ENCODE measurements at places on chromosomes 2 and 18. TPM values are rescaled to one million over a fixed set of nuclear protein-coding genes. Genes with fewer than 3 reads are reported as not detected.

GRCh38 chr2:188187726-188188125 is 103.9 kb upstream of the GULP1 start:
- no peak for DNase-seq
- no peaks in the 10 kb centered on the region for H3K36me3 ChIP-seq
- no peaks in the 10 kb centered on the region for H3K4me1 ChIP-seq

DNA sequence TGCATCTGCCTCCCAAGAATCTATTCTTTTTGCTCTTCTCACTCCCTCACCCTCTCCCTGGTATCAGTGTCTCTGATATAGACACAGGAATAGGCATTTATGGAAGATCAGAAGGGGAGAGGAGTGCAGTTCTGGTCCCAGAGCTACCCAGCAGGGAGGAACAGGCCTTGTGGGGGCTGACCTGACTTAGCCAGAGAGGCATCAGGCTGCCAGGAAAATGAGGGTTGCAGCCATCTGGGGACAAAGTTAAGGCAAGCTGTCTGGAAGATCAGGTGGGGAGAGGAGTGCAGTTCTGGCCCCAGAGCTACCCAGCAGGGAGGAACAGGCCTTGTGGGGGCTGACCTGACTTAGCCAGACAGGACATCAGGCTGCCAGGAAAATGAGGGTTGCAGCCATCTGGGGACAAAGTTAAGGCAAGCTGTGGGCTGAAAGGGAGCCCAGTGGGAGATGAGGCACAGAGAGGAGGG is 69.9 kb upstream of the HK2 start:
- DNase-seq, result no peak
- no peaks in the 10 kb centered on the region for H3K36me3 ChIP-seq
- H3K27me3 ChIP-seq, result no peaks in the 10 kb centered on the region
- H3K4me1 ChIP-seq, result peaks cover 12% of the 10 kb centered on the region
- H3K27ac ChIP-seq, result no peak overlapping the region
- no peak overlapping the region for H3K4me3 ChIP-seq

DNA sequence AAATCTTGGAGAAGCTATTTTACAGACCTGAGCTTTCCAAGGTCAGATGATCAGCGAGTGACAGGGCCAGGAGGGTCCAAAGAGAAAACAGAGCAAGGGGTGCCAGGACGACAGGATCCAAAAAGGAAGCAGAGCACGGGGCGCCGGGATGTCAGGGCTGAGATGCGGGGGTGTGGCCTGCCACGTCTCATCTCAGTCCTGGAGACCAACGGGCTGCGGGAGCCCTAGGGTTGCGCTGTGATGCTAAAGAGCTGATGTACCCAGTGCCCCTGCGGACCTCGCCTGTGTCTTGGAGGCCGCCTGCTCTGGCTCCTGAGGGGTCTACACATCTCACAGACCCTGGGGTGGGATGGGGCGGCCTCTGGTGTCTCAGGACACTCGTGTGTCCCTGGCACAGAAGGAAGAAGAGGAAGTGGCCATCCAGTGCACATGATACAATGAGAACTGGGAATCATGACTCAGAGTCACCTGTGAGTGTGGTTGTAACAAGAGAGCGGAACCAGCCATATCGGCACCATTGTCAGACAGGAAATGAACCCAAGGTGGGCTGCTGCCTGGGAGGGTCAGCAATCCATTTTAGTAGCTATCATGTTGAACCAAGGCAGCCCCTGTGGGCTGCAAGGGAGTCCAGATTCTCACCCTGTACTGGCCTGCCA is 97.8 kb downstream of the MYT1L start:
- H3K27me3 ChIP-seq, result no peaks in the 10 kb centered on the region
- no peak for DNase-seq
- H3K4me1 ChIP-seq, result no peaks in the 10 kb centered on the region
- H3K4me3 ChIP-seq, result no peak overlapping the region

GRCh38 chr2:150997702-150998440 is 263.8 kb downstream of the RBM43 start:
- DNase-seq, result no peak
- no peaks in the 10 kb centered on the region for H3K27me3 ChIP-seq

- DNase-seq, result no peak
- no peaks in the 10 kb centered on the region for H3K4me1 ChIP-seq
- no peaks in the 10 kb centered on the region for H3K36me3 ChIP-seq
- H3K4me3 ChIP-seq, result no peak overlapping the region
- H3K27ac ChIP-seq, result no peak overlapping the region
Measured at GRCh38 chr18:10690035-10690329, 164.2 kb downstream of the NAPG start.

DNA sequence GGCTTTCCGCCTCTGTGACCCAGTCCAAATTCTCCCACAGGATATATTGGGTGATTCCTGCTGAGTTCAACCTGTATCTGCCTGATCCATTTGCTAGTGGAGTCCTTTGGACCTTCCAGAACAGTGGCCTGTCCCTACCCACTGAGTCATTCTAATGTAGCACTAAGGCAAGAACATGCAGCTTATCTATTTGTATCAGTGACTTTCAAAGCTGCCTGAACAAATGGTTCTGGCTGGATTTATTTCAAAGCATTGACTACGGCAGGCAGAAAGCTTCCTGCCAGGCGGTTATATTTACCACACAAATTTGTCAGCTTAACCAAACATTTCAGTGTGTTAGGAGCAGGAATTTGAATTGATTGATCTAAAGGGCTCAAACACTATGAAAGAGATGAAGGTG is 613.4 kb downstream of the DCC start:
- H3K4me3 ChIP-seq, result no peak overlapping the region
- no peaks in the 10 kb centered on the region for H3K36me3 ChIP-seq
- no peaks in the 10 kb centered on the region for H3K27me3 ChIP-seq
- no peak overlapping the region for H3K27ac ChIP-seq
- no peak for DNase-seq
- no peaks in the 10 kb centered on the region for H3K4me1 ChIP-seq

- no peaks in the 10 kb centered on the region for H3K4me1 ChIP-seq
- DNase-seq, result peak; percentile 86
- H3K4me3 ChIP-seq, result no peak overlapping the region
Measured at GRCh38 chr18:22432657-22433137, 15.0 kb upstream of the CTAGE1 start.

GRCh38 chr2:120605231-120605935 is 130.3 kb upstream of the GLI2 start:
- H3K27ac ChIP-seq, result no peak overlapping the region
- H3K4me3 ChIP-seq, result no peak overlapping the region
- H3K4me1 ChIP-seq, result no peaks in the 10 kb centered on the region
- H3K36me3 ChIP-seq, result no peaks in the 10 kb centered on the region
- DNase-seq, result no peak

- DNase-seq, result no peak
- H3K4me1 ChIP-seq, result no peaks in the 10 kb centered on the region
- H3K36me3 ChIP-seq, result no peaks in the 10 kb centered on the region
- no peaks in the 10 kb centered on the region for H3K27me3 ChIP-seq
- no peak overlapping the region for H3K4me3 ChIP-seq
Measured at GRCh38 chr2:216047397-216047796, 34.0 kb upstream of the MREG start.

DNA sequence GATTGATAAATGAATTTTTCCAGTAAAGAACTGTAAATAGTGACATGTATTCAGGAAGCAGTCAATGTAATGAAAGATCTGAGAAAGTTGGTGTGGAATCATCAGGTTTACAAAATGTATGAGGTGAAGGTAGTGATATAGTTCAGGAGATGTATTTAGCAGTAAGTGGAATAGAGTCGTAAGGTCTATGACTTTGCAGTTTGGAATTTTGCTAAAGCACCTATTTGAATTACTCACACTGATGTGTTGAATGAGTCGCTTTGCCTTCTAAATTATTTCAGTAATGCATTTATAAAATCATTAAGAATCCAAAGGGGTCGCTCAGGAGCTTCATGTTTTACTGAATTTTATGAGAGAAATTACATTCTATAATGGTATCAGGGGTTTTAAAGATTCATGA is 713.7 kb downstream of the DSC3 start:
- no peak overlapping the region for H3K4me3 ChIP-seq
- H3K4me1 ChIP-seq, result no peaks in the 10 kb centered on the region
- H3K27me3 ChIP-seq, result no peaks in the 10 kb centered on the region
- DNase-seq, result no peak
- H3K36me3 ChIP-seq, result no peaks in the 10 kb centered on the region
- no peak overlapping the region for H3K27ac ChIP-seq

DNA sequence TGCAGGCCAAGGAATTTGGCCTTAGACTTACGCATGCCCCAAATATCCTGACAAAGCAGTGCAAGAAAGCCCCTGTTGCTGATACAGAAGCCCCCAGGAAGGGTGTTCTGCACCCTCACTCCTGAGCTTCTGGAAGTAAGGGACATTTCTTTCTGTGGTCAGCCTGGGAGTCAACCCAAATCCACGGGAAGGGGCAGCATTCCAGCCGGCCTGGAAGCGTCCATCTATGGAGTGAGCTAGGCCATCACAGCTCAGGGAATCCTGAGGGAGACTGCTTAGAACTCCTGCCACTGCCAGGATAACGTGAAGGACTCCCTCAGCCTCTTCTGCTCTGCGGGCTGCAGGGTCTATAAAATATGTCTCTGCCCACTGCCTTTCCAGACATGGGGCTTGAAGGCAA is 173.9 kb downstream of the ANAPC1 start:
- H3K27me3 ChIP-seq, result no peaks in the 10 kb centered on the region
- DNase-seq, result no peak
- H3K4me1 ChIP-seq, result no peaks in the 10 kb centered on the region

- no peaks in the 10 kb centered on the region for H3K27me3 ChIP-seq
- no peak overlapping the region for H3K4me3 ChIP-seq
- H3K4me1 ChIP-seq, result no peaks in the 10 kb centered on the region
- H3K36me3 ChIP-seq, result no peaks in the 10 kb centered on the region
- DNase-seq, result peak; percentile 34
- H3K27ac ChIP-seq, result no peak overlapping the region
Measured at GRCh38 chr2:128364441-128364911, 45.8 kb upstream of the HS6ST1 start.

- H3K36me3 ChIP-seq, result no peaks in the 10 kb centered on the region
- H3K27me3 ChIP-seq, result no peaks in the 10 kb centered on the region
- no peaks in the 10 kb centered on the region for H3K4me1 ChIP-seq
- DNase-seq, result no peak
- no peak overlapping the region for H3K4me3 ChIP-seq
Measured at GRCh38 chr2:234096164-234096563, 45.7 kb downstream of the SPP2 start.

DNA sequence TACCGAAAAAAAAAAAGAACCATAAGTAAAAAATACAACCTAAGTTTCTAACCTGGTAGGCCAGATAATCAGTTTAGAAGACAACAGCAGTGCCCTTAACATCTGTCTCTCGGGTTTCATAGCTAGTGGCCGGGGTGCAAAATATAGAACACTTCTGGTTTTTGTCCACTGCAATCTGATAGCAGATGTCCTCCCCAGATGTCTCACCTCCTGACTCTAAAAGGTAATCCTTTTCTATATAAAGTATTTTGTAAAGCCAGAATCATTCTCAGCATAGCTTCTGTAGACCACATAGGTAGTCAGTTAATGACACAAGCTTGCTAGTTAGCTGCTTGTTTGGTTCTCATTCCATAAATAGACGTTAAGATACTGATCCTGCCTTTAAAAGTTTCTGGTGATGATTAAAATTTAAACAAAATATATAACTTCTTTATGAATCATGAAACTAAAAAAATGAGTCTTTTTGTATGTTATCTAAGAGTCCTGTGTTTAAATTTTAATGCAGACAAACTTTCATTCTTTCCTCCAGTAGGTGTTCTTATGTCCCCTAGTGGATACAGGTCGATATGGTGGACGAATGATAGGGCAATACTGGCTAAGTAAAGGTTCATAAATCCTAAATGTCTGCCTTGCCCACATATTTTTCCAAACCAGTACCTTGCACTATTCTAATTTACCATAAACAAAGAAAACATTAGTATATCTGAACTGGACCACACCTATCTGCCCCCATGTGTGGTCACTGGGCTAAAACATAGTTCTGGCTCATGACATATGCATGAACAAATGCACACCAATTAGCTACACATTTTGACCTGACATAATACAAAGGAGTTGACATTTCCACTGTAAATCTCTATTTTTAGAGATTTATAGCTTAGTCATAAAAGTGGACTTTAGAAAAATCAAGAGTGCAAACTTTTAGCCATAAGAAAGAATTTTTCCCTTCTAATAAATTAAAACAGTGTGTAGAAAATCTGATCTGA is 171.0 kb downstream of the SRBD1 start:
- H3K27me3 ChIP-seq, result no peaks in the 10 kb centered on the region
- H3K4me1 ChIP-seq, result no peaks in the 10 kb centered on the region
- H3K27ac ChIP-seq, result no peak overlapping the region
- no peak overlapping the region for H3K4me3 ChIP-seq

DNA sequence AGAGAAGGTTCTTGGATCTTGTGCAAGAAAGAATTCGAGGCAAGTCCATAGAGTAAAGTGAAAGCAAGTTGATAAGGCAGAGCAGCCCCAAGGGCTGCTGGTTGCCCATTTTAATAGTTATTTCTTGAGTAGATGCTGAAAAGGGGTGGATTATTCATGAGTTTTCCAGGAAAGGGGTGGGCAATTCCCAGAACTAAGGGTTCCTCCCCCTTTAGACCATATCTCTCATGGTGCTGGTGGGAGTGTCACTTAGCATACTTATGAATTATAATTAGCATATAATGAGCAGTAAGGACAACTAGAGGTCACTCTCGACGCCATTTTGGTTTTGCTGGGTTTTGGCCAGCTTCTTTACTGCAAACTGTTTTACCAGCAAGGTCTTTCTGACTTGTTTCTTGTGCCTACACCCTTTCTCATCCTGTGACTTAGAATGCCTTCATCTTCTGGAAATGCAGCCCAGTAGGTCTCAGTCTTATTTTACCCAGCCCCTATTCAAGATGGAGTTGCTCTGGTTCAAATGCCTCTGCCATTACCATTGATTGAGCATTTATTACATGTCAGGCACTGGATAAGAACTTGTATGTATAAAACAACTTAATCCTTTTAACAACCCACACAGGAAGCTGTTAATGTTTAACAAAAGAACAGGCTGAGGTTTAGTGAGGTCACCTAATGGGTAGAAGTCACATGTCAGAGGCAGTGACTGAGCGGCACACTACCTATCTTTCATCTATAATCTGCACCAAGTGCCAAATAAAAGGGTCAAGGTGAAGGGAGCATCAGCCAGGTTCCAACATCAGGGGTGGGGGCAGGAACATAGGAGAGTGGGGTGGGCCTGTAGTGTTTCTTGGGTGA is 250.9 kb downstream of the ICOS start:
- H3K27ac ChIP-seq, result no peak overlapping the region
- DNase-seq, result no peak
- H3K36me3 ChIP-seq, result no peaks in the 10 kb centered on the region
- no peaks in the 10 kb centered on the region for H3K4me1 ChIP-seq

DNA sequence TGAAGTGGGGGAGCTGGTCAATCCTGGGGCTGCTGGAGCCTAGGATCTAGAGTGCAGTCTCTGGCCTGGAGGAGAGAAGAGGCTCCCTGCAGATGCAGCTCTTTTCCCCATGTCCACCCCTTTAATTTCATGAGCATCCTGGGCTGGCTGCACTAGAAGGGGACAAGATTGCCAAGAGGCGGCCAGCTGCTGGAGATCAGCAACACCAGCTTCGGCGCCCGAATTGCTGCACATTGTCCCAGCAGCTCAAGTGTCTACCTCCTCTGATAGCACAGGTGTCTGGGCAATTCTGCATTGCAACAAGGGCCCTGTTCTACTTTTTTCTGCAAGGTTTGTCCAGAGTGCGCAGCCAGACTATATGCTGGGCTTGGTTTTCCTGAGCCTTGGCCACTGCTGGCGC is 125.7 kb downstream of the AGAP1 start:
- H3K36me3 ChIP-seq, result no peaks in the 10 kb centered on the region
- no peaks in the 10 kb centered on the region for H3K4me1 ChIP-seq
- H3K27me3 ChIP-seq, result no peaks in the 10 kb centered on the region
- no peak overlapping the region for H3K27ac ChIP-seq

Gene ARMC9
- total RNA-seq, result 15.7 TPM

Gene DOCK10
- 25.2 TPM for total RNA-seq

Gene SLC5A7
- total RNA-seq, result 0.13 TPM

Gene KCNF1
- not detected for total RNA-seq

Gene TDRD15
- not detected for total RNA-seq

Gene SS18
- total RNA-seq, result 89.2 TPM
